ENCODE measurements at places on chromosomes 12 and 14.

DNA sequence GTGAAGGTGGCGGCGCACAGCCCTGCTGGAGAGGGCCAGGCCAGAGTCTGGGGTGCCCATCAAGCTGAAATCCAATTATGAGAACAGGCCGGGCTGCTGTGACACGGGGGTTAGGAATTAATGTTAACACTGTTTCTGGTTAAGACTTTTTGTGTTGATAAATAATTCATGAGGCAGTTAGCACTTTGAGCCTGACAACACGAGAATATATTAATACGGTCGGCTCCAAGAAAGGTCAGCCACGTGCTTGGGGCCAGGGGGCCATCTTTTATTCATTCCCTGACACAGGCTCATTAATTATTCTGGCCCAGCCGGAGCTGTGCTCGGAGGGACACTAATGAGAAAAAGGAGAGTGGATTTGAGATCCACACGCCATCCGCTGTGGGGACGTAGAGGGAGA lies 45.1 kb downstream of the FBRSL1 start:
- no peak for DNase-seq

GRCh38 chr12:70982991-70983390 lies 62.5 kb upstream of the PTPRR start:
- DNase-seq: no peak

DNA sequence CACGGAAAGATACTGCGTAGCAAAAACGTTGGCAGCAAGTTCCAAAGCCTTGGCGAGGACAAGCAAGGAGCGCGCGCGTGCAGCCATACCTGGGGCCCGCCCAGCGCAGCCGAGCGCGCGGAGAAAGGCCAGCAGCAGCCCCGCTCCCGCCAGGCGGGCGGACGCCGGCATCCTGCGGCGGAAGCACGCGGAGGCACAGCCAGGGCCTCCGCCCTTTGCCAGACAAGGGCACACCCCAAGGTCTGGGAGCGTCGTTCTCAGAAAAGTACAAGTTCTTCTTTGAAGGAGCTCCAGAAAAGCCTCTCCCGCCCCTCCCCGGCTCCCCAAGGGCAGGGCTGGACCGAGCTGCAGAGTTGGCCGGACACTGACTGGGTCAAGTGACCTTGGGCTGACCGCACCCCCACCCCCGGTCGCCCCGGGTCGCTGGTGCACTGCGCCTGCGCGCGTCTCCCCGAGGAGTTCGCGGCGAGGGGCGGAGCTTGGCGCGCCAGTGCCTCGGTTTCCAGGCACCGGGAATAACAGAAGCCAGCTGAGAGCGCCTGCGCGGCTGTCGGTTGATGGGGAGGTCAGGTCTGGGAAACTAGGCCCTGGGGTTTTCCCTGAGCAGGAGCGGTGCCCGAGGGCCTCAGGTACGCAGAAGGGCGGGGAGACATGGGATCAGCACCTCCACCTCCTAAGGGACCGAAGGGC lies at the start of gene ZC2HC1C:
ZC2HC1C (plus strand) TSS at position 521 of the 690 bp plus-strand sequence. CDS start 933 bp downstream, outside the sequence.
- peak; percentile 12 for DNase-seq

DNA sequence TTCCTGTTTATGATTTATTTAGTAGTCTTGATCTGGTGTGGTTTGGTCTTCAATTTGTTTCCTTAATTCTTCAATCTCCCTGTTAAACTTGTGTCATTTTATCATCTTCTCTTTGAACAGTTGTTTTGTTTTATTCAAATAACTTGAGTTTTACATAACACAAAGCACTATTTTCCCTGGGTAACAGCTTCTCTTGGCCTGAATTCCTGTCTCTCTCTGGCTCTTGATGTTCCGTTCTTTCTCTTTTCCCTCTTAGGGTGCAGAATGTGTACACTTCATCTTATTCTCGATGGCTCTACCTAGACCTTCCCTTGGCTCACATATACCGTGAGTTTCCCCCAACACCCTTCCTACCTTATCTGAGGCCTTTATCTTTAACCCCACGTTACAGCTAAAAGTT lies 36.8 kb upstream of the VPS33A start:
- DNase-seq: no peak

DNA sequence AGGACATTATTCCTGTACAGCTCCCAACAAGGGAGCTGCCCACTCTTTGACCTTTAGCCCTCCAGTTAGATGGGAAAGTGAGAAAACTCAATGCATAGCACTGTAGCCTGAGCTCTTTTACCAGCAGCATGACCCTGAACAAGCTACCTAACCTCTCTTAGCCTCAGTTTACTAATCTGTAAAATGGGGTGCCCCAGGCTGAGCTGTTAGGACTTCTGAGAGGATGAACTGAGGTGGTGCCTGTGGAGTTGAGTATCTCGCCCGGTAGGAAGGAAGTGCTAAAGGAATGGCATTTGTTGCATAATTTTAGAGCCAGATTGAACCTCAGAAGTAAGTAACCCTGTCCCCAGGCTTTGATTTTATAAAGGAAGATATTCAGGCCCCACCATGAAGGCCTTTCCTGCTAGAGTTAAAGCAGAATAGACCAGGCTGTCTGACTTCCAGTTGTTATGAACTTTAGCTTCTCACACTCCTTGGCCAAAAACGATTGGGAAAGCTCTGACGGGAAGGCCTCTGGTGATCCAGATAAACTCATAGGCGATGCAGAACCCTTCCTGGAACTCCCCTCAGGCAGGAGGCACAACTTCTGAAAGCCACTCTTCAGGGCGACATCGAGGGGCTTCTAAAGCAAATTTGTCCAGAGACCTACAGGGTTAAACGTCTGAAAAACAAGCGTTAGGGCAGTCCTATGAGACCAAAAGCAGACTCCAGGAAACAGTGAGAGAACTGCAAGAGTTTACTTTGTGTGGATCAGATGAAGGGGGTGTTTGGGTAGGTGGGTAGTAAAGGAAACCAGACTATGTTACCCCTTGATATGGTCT lies 2.5 kb upstream of the SERPINA10 start:
- DNase-seq: no peak
